ENCODE measurements at places on chromosomes 7 and 10. TPM values are rescaled to one million over a fixed set of nuclear protein-coding genes. Genes with fewer than 3 reads are reported as not detected.

CEP55 gene
- 11.3 TPM for total RNA-seq

IDI1 gene
- 41.3 TPM for total RNA-seq

PIK3CG gene
- 2.3 TPM for total RNA-seq

CNOT4 gene
- total RNA-seq: 14.7 TPM

CXCL12 gene
- 56.2 TPM for total RNA-seq

UCN3 gene
- total RNA-seq: 4.0 TPM

TCAF2 gene
- total RNA-seq: 1.4 TPM

ARID5B gene
- 18.8 TPM for total RNA-seq

FZD1 gene
- total RNA-seq: 8.1 TPM

APBB1IP gene
- total RNA-seq: 2.8 TPM

GRCh38 chr10:66842867-66843266 lies 83.0 kb upstream of the LRRTM3 start:
- DNase-seq: no peak

- no peak for DNase-seq
Measured at GRCh38 chr7:92988941-92989545, 128.7 kb downstream of the SAMD9 start.

GRCh38 chr7:22694597-22695207 lies 32.3 kb upstream of the IL6 start:
- DNase-seq: no peak

- DNase-seq: peak; percentile 66
Measured at GRCh38 chr7:79709574-79710409, 256.3 kb upstream of the MAGI2 start.

DNA sequence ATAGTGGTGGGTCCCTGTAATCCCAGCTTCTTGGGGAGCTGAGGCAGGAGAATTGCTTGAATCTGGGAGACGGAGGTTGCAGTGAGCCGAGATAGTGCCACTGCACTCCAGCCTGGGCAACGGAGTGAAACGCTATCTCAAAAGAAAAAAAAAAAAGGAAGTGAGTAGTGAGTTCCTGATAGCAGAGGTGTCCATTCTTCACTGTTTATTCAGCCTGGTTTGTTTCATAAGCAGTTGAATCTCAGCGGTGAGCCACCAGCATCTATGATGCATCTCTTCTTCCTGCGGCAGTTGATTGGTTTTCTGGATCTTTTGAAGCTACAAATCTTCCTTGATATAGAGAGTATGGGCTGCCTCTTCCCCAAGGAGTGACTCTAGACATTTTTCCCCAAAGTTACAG lies 316.1 kb upstream of the MTPN start:
- DNase-seq: no peak

DNA sequence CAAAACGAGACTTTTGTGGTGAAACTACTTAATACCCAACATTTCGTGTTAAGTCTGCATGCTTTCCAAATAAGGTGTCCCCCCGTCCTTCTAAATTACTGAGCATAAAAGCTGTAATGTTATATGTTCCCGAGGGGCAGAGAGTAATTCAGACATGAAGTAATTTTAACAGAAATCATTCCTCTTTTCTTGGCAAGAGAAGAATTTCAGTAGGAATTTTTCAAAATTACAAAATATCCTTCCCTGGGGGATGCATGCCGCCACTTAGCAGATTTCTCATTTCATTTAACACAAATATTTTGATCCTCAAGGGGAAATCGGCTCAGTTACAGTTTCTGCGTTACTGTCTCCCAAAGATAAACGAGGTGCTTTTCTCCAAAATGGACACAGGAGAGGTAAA lies 213.2 kb upstream of the RHOBTB1 start:
- DNase-seq: no peak

- no peak for DNase-seq
Measured at GRCh38 chr10:16116404-16117304, 256.3 kb upstream of the MINDY3 start.

DNA sequence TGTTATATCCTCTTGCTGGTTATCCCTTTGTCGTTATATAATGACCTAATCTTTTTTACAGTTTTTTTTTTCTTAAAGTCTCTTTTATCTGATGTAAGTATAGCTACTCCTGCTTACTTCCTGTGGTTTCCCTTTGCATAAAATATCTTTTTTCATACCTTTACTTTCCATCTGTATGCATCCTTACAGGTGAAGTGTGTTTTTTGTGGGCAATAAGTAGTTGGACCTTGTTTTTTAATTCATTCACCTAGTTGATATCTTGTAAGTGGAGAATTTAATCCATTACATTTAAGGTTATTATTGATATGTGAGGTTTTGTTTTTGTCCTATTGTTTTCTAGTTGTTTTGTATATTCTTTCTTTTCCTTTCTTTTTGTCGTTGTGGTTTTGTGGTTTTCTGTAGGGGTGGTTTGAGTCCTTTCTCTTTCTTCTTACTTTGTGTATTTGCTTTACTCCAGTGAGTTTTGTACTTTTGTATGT lies 168.6 kb downstream of the MLLT10 start:
- no peak for DNase-seq

DNA sequence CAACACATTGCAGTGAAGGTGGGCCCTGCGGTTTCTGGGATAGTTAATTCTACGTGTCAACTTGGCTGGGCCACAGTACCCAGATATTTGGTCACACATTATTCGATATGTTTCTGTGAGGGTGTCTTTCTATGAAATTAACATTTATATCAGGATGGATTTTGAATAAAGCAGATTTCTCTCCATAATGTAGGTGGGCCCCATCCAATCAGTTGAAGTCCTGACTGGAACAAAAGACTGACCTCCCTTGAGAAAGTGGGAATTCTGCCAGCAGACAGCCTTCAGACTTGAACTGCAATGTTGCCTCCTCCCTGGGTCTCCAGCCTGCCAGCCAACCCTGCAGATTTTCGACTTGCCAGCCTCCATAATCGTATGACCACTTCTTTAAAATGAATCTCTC lies 420.6 kb downstream of the PLXNA4 start:
- no peak for DNase-seq

- DNase-seq: peak; percentile 72
Measured at GRCh38 chr10:109914966-109915365, 8.3 kb downstream of the XPNPEP1 start.

DNA sequence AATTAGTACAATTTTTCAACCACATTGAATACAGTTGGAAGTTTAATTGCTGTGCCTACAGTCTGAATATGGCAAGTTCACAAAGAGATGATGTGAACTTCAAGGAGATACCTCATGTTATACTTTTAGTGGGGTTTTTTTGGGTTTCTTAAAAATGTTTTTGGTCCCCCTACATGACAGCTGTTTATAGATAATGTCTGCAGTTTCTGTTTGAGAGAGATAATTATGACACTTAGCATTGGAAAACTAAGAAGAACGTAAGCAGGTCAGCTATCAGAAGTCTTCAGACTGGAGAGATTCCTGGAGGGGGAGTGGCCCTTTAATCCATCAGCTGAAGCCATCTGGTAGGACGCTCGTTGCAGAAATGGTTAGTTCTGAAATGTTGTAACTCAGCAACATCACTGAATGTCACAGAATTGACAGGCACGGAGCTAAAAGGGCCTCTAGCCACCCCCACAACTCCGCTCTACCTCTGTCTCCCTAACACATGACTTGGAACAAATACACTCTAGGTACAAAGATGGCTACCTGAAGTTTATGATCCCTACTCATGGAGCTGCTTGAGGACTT lies 29.0 kb downstream of the TIMM23 start:
- DNase-seq: no peak

DNA sequence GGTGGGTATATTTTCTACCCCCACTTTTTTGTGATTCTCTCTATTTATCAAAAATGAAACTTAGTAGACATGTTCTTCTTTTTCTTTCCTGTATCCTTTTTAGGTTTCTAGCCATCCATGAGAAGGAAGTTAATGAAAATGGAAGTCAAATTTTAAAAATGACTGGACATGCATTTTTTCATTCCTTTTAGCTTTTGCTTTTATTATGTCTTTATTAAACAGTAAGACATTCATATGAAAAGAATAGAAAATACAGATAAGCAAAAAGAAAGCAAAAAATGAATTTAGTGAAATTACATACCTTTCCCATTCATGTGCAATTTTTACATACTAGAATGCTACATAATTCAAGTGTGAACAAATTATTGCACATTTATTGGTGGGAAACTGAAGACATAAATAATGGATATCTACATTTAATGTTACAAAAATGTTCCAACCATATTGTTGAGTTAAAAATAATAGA lies 88.7 kb downstream of the CPED1 start:
- no peak for DNase-seq

DNA sequence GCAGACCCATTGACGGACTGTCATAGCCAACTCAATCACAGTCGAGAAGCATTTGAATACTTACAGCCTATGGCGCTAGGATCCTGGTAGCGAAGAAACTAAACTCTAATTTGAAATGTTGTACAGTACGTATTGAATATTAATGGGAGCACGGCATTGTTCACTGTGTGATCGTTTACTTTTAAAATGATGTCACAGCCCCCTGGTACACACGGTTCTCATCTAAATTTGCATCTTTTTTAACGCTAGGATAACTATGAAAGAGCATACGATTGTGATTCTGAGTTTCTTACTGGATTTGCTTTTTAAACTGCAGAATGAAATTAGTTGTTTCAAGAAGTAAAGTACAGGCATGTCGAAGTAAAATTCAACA lies 895 bp upstream of the NAPEPLD start:
- no peak for DNase-seq

DNA sequence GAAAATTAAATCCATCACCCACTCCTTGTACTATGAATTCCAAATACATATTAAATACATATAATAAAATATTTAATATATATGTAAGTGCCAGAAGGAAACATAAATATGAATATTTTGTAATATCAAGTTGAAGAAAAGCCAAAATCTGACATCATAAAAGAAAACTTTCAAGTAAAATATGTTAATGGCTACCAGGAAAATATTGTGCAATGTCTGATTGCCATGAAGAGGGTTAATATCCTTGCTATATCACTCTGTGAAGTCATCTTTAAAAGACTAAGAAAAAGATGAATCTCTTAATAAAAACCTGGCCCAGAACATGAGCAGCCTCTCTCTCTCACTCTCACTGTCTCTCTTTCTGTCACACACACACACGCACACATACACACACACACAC lies 130.2 kb downstream of the EGFR start:
- no peak for DNase-seq

- DNase-seq: no peak
Measured at GRCh38 chr10:121540732-121541395, 57.4 kb downstream of the FGFR2 start.

- no peak for DNase-seq
Measured at GRCh38 chr10:3054183-3054850, 13.0 kb upstream of the PFKP start.

DNA sequence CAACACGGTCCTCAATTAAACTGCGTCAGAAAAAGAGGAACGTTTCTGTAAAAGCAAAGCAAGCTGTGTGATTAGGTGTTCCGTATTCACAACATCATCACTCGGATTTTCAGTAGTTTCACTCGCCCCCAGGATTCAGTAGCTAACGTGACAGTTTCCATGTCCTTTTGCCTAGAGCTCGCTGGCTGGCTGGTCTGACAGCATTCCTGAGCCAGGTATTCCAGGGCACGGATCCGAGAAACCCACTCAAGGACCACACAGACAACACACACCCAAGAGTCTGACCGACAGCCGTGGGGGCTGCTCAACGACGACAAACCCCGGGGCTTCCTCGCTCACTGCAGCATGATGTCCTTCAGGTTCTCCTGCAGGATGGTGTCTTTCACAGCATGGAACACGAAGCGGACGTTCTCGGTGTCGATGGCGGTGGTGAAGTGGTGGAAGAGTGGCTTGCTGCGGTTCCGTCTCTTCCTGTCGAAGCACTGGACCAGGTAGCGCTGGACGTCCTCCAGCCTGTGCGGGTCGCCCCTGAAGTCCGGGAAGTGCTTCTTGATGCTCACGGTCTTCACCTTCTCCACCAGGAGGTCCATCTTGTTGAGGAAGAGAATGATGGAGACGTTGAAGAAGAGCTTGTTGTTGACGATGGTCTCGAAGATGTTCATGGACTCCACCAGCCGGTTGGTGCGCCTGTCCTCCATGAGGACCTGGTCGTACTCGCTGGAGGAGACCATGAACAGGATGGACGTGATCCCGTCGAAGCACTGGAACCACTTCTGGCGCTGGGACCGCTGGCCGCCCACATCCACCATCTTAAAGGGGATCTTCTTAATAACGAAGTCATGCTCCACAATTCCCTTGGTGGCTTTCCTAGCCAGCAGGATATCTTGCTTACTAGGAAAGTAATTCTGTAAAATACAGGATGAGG lies 43.1 kb downstream of the AMZ1 start:
- DNase-seq: no peak

DNA sequence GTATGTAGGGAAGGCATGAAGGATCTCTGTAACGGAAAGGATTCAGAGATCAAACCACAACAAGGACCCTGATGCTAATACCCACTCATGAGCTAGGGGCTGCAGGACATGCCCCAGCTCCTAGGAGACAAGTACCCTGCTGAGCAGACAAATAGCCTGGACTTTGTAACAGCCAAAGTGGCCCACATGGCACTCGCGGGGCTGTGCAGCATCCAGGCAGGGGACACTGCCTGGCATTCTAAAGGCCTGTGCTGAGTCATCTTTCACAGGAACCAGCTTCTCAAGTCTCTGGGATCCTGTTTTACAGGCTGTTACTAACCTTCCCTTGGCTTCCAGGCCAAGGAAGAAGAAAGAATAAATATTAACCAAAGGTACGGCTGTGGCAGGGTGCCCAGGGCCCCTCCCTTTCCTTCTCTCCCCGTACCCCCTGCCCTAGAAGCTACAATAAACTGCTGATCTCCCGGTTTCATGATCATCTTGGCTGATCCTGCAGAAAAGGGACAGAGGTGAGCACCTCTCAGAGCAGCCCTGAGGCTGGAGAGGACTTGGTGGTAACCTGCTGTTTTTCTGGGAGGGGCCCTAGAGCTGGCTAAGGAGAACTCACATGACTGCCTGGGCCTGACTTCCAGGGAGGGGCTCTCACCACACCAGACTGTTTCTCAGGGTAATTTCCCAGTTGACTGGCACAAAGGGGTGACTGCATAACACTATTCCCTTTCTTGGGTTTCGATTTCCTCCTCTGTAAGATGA lies 4.2 kb upstream of the RPEL1 start:
- DNase-seq: peak; percentile 94

Measured in colonic mucosa (tissue), 4 donors.